Activated CD8-positive, alpha-beta memory T cell treated with anti-CD3 and anti-CD28 coated beads, Interleukin-2, amount 10 ng/mL, durations not matched to agents 7 days and 5 days (primary cell): ENCODE measurements at places on chromosomes 5 and 9.

DNA sequence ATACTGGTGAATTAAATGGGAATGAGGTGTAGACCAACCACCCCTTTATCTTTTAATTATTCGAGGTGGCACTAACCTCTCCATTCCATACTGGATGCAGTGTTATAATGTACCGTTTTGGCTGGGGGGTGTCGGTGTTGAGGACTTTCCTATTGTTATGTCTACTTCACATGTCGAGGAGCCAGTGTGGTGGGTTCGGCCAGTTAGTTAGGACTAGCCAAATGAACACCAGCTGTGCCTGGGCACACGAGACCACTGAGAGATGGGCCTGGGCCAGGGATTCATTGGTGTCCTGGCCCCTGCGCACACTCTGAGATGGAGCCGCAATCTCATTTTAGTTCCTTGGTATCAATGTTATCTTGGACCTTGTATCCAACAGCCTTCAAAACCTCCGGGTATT is 186.2 kb downstream of the CACNA1B start:
- no peak for DNase-seq

GRCh38 chr9:18857334-18857733 is 175.7 kb downstream of the SAXO1 start:
- DNase-seq: no peak

GRCh38 chr9:86716326-86716922 is 230.9 kb downstream of the GAS1 start:
- no peak for DNase-seq

GRCh38 chr9:69500896-69501295 is 171.3 kb downstream of the APBA1 start:
- DNase-seq: no peak

DNA sequence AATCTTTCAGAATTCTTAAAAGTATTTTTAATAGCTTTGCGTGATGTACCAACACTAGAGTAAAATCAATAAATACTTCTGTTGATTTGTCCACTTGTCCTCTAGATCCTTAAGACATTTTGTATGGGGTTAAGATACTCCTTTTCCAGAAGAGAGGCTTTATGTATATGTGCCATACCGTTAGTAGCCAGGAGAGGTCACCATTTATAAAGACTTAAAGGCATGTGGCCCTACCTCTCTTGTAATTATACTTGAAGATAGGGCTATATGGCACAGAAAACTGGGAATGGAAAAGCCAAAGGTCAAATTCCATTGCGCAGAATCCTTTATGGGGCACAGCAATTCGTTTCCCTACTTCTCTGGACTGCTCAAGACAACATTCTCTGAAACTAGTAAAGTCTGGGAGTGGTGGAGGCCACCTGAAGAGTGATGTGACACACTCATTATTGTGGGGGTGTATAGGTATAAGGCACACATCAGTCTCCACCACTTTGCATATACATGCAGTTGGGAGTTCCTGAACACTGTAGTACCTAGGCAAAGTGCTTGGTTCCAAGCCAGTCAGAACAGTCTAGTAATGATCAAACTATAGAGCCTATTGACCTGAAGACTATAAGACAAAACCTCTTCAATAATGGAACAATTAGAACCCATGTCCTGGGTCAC is 140.1 kb upstream of the FBXL17 start:
- no peak for DNase-seq

DNA sequence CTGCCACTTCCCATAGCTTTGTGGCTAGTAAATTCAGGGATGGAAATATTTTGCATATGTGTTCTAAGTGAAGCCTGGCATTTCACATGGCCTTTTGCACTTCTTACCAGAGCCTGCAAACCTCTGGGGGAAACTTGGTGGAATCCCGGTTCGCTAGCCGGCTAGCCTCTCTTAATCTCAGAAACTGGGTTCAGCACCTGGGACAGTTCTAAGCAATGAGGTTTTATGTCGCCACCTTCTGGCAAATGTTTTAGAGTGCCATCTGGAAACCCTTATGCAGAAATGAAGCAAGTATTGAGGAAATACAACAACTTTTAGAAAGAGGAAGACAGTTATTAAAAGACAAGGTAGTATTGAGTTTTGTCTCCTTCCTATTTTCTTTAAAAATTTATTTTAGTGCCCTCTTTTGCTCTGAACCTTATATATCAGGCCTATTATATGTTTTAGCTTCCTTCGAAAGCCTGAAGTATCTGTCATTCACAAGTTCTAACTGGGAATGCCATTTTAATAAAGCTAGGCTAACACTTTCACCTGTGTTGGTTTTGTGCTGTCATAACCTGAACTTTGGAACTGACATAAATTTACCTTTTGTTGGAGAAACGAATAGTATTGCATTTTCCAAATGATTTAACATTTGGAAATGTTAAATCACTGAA is 963 bp upstream of the HTR1A start:
- DNase-seq: peak; percentile 46

DNA sequence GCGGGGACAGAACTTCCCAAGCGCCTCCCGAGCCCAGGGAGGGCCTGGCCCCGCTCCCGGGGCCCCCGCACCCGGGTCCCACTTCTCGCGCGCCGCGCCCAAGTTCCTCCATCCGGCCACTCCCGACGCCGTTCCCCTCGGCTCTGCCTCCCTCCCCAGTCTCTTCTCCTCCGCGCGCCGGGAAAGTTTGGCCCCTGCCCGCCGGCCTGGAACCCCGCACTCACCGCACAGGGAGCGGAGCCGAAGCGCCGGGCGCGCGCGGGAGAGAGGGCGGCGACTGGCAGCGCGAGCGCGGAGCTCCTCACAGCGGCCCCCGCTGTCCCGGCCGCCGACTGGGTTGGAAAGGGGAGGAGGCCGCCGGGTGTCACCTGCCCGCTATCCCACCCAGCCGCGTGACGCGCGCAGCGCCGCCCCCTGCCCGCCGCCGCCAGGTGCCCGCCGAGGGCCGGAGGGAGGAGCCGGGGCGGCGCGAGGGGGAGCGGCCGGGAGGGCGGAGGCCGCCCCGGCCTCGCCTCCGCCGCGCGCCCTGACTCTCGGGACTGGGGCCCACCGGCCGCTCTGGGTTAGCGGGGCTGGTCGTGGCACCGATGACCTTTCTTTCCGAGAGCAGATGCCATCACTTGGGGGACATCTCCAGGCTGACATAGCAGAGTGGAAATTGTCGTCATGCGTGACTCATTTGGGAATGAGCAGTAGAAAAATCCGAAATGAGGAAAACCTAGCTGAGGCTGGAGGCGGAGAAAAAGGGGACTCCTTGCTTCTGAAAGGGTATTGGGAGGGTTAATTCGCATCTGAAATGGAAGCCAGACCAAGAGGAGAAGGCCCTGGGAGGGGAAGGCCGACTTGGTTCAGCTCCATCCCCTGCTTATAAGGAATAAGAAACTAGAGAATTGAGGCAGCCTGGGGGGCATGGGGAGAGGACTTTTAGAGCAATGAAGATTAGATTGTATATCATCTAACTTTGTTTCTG is at the start of gene ELOVL7:
ELOVL7 (minus strand) TSS at position 334 of the 970 bp plus-strand sequence. CDS start 56,872 bp downstream, outside the sequence.
- DNase-seq: peak; percentile 76

DNA sequence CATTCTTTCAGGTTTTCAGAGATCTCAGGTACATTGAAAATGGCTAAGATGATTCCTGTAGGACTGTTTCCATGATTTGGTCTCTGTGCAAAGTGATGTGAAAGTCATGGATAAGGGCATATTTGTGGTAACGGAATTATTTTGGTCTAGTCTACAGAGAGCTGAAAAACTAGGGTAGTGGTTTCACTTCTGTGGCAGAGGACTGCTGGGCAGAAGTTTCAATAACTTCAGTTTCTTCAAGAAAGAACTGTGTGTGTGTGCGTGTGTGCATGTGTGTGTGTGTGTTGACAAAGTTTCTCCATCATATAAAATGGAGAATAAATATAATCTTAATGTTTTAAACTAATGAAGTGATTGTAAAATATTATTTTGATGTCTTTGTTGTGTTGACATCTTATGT is 4.3 kb downstream of the CNOT8 start:
- no peak for DNase-seq

DNA sequence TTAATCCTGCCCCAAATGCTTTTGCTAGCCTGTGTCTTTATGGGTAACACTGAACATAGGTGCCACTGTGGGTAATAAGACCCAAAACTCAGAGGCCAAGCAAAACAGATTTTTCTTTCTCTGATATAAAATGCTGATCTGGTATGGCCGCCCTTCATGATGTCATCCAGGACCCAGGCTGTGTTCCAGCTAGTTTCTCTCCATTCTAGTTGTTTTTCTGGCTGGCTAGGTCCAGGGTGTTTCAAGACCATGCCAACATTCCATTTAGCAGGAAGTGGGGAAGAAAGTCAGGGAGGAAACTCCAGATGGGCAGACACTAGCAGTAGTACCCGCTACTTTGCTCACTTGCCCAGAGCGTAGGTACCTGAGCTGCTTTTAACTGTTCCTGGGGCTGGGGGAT is 183.9 kb upstream of the OTULINL start:
- no peak for DNase-seq

DNA sequence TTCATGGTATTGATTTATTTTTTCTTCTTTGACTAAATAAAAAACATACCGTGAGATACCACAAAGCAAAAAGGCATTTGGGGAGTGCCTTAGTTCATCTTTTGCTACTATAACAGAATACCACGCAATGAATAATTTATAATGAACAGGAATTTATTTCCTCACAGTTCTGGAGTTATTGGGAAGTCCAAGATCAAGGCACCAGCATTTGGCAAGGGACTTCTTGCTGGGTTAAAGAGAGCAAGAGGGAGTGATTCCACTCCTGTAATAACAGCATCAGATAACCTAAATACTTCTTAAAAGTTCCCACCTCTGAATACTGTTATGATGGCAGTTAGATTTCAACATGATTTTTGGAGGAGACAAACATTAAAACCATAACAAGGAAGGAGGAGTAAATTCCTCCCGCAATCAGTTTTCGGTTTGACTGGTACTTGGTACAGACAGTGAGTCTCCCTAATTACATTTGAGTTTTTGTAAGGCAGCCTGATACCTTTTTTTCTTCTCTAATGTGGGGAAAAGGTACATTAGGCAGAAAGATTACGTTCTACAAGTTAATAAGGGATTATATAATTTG is 8.8 kb upstream of the OMD start:
- no peak for DNase-seq

GRCh38 chr5:626850-627249 is 14.7 kb downstream of the CEP72 start:
- no peak for DNase-seq

- no peak for DNase-seq
Measured at GRCh38 chr5:93101661-93102060, 479.4 kb downstream of the NR2F1-AS1 start.

- DNase-seq: no peak
Measured at GRCh38 chr9:99398241-99398640, 176.2 kb downstream of the SEC61B start.

DNA sequence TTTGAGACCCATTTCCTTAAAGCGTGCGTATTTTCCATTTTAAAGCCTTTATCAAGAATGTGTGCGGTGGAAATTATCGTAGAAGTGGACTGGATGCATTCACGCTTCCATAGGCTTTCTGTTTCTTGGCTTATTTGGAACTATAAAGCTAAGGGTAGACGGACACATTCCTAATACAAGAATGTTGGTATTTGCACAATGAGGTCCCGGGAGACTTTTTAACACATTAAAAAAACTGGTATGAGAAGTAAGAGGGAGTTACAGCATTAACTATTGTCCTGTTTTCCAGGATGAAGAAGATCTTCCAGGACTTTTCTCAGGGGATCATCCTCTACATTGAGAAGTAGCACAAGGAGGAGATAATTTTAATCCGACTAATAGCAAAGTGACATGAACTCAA is 653.0 kb downstream of the MTRR start:
- DNase-seq: no peak

- DNase-seq: no peak
Measured at GRCh38 chr5:74295676-74296075, 344.9 kb downstream of the ENC1 start.

DNA sequence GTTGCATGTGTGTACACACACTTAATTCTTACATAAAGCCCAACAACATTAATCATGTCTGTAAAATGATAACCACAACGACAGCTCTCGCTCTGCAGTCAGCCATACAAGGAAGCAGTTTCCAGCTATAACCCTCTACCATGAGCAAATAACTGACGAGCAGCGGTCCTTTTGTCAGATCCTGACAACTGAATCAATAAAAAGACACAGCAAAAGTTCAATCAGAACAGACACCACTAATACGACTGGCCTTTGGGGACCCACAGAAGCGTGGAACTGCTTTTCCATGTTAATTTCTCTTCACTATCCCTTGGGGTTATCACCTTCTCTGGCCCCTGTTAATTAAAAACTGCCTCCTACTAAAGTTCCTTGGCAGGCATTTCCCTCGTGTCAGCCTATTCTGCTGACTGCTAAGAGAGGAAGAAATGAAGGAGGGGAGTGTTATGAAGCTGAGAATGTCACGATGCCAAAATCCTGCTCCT is 722.8 kb upstream of the GRAMD2B start:
- DNase-seq: no peak

- DNase-seq: no peak
Measured at GRCh38 chr9:115604831-115605483, 487.0 kb upstream of the TNC start.

DNA sequence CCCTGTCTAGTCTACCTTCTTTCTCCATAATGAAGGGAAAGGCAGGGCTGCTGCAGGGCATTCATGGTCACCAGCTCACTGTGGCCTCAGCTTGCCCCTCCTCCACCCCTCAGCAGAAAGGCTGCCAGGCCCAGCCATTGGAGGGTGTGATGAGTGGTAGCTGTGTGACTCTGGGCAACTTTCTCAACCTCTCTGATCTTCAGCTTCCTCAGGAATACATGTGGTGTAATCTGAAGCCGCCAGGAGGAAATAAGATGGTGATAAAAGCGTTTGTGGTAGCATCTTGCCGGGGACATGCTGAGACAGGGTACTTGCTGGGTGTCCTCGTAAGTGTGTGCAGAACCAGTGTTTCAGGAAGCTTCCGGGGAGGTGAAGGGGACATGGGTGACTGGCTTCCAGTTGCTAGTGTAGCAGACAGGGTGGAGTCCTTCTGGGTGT is 9.8 kb downstream of the CXCL14 start:
- DNase-seq: no peak

- no peak for DNase-seq
Measured at GRCh38 chr5:57171816-57172465, 1.9 kb upstream of the GPBP1 start.

- DNase-seq: no peak
Measured at GRCh38 chr5:115297031-115297430, 577 bp upstream of the CCDC112 start.

GRCh38 chr9:115349542-115349941 is 231.6 kb upstream of the TNC start:
- no peak for DNase-seq

GRCh38 chr5:83401775-83402174 is 69.8 kb upstream of the VCAN start:
- DNase-seq: no peak

DNA sequence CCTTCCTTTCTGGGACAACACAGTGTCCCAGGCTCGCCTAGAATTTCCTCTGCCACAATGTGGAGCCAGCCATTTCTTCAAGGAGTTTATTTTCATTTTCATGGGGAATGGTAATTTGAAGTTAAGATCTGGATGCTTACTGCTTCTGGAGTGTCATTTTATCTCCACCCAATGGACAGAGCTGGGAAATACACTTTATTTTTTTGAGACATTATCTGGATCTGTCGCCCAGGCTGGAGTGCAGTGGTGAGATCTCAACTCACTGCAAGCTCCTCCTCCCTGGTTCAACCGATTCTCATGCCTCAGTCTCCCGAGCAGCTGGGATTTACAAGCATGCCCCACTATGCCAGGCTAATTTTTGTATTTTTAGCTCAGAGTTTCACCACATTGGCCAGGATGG is 12.7 kb upstream of the THG1L start:
- no peak for DNase-seq

GRCh38 chr5:73759771-73760170 is 133.8 kb downstream of the ARHGEF28 start:
- DNase-seq: no peak

- DNase-seq: no peak
Measured at GRCh38 chr5:3428334-3428733, 167.3 kb upstream of the IRX1 start.

GRCh38 chr5:67038817-67039603 is 157.6 kb downstream of the CD180 start:
- no peak for DNase-seq
